ENCODE measurements at places on chromosomes 16 and 17.

DNA sequence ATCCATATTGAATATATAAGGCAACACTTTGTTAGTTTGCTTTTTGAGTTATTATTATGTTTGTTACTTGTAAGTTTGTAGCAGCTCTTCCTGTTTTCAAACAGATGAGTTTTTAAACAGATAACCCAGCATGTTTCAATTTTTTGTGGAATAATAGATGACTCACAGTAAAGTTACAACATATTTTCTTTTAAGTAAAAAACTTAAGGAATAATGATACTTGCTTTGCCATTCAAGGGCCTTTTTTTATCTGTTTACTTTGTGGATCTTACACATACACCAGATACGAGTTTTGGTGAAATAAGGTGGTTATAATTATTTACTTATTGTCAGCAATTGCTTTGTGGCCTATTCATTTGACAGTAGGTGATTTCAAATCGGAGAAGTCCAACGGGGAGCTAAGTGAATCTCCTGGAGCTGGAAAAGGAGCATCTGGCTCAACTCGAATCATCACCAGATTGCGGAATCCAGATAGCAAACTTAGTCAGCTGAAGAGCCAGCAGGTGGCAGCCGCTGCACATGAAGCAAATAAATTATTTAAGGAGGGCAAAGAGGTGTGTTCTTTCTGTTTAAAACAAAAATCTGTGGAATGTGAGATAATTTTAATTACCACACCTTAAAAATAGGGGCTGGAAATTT lies 66.3 kb downstream of the BPTF start:
- no peak for DNase-seq

DNA sequence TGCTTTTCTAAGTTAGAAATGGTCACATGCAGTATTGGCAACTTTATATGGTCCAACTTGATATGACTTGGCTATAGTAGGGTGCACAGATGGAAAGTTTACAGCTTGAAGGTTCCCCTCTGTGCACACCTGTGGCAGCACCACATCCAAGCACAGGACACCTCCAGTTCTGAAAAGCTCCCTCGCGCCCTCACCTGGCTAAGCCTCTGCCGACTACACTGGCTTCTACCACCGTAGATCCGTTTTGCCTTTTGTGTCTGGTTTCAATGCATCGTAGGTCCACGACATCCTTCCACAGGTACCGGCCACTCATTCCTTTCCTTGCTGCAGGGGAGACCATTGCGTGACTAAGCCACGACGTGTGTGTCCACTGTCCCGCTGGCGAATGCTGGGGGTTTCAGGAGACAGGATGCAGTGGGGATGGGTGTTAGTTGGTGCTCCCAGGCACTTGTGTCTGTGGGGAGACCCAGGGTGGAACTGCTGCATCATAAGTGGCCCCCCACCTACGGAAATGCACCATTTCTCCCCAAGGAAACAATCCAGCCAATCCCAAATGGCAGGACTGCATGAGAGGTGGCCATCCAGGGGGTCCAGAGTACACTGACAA lies 4.9 kb upstream of the RASD1 start:
- no peak for DNase-seq

- DNase-seq: no peak
Measured at GRCh38 chr16:48503779-48504178, 106.2 kb downstream of the N4BP1 start.

DNA sequence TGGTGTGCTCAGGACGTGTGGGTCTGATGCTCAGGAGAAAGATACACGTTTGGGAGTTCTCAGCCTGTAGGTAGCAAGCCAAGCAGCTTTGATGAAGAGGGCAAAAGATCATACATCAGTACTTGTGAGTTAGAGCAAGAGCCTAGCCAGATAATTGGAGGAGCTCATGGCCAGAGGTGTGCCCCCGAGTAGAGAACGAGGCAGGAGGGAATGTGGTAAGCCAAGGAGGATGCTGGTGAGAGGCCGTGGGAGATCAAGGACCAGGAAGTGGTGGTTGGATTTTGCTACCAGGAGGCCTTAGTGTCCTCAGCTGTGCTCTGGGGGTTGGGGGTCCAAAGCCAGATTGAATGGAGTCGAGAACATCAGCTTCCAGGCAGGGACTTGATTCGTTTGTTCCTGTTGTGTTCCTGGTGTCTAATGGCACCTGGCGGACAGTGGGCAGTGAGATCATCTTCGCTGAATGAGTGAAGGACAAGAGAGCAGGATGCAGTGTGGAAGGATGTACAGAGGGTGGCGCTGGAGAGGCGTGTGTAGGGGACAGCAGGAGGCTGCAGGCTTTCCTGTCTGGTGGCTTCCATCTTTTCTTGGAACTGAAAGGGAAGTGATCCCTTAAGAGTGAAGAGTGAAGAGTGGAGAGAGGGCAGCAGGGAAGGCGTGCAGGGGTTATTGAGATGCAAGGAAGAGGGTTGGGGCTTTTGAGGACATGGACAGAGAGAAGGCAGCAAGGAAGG lies 11.6 kb downstream of the FBXL19 start:
- no peak for DNase-seq

DNA sequence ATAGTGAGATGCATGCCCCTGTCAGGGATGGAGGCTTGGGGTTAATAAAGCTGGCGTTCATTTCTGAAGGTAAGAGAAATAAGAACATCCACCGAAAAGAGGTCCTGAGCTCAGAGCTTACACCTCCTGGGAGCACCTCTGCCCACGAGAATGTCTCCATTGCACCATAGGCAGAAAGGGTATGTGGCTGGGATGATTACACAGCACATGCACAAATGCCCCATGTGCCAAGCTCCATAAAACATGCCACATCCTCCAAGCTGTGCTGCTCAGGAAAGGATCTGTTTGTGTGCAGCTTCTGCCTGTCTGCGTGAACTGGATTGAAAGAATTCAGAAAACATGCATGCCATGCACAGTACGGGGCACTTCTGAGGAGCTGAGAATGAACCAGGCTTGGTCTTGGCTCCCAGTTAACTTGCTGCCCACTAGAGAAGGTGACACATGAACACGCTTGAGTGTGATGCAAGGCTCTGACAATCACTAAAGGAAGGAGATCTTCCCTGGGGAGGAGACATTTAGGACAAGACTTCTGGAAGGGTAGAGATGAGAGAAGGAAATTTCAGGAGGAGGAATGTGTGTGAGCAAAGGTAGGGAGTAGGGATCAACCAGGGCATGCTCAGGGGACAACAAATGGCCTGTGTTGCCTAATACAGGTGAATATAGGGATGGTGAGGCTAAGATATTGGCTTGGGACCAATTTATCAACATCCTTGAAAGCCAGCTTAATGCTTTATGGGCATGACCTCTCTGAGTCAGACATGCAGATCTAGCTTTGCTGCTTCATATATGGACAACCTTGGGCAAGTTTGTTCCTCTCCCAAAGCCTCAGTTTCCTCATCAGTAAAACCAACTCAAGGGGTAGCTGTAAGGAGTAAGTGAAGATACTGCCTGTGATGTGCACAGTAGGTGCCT lies 32.0 kb upstream of the SMPD3 start:
- DNase-seq: no peak
